ENCODE measurements at places on chromosomes 1 and 21.

- DNase-seq, result no peak
Measured at GRCh38 chr1:106889583-106889982, 166.9 kb upstream of the PRMT6 start.

- DNase-seq, result no peak
Measured at GRCh38 chr21:45322231-45322959, 34.7 kb upstream of the POFUT2 start.

- DNase-seq, result peak; percentile 65
Measured at GRCh38 chr1:33255347-33256220, 708 bp upstream of the ZNF362 start.

- DNase-seq, result no peak
Measured at GRCh38 chr1:157154291-157154690, 16.1 kb upstream of the ETV3 start.
